ENCODE measurements at places on chromosomes 5 and 9.

DNA sequence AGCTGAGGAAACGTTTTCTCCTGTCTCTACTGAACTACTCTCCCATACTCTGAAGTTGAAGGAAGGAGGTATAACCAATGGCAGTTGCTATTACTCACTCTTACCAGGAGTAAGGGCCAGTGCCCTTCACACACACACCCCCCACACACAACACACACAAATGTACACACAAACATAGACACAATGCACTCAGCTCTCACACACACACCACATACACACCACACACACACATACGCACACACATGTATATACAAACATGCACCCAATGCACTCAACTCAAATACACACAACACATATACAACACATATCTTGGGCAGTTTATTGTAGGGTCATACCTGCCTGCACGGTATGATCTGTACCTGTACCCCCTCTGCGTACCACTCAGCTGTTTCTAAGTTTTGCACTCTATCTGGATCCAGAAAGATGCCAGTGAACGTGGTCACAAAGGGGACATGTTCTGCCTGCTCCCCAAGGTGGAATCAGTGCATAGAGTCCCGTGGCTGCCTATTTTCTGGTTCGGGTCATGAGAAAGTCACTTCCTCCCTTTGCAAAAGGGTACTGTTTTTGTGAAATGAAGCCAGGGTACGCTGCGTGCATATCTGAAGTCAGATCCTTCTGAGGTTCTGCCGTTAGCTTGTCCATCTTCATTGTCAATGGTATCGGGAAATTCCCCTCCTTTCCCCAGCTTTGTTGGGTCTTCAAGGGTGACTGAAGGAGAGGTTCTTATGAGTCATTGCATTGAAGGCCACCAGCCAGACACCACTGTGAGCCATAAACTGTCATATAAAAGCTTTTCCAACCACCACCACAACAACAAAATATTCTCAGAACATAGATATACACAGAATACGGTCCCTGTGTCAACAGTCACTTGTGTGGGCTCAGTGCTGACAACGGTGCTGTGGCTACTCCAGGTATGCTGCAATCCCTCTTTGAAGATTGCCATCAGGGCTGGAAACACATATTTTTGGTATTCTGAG is 131.9 kb downstream of the UGCG start:
- DNase-seq, result no peak

DNA sequence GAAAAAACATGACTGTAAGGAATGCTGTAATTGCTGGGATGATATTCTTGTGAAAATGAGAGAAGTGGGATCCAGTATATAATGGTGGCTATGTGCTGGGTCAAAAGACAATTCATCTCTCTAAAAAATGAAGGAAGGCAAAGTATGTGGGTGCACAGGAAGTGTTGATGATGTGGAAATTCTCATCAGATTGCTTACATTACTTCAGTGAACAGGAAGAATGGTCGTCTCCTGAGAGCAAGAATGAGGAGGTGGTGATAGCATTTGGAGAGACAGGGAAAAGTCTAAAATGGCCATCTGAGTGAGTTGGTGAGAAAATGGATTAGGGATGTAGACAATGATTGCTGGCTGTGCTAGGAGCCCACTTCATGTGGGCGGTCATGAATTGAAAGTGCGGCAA is 253.5 kb upstream of the NREP start:
- DNase-seq, result no peak

- no peak for DNase-seq
Measured at GRCh38 chr9:114078781-114079156, 669 bp upstream of the AMBP start.

DNA sequence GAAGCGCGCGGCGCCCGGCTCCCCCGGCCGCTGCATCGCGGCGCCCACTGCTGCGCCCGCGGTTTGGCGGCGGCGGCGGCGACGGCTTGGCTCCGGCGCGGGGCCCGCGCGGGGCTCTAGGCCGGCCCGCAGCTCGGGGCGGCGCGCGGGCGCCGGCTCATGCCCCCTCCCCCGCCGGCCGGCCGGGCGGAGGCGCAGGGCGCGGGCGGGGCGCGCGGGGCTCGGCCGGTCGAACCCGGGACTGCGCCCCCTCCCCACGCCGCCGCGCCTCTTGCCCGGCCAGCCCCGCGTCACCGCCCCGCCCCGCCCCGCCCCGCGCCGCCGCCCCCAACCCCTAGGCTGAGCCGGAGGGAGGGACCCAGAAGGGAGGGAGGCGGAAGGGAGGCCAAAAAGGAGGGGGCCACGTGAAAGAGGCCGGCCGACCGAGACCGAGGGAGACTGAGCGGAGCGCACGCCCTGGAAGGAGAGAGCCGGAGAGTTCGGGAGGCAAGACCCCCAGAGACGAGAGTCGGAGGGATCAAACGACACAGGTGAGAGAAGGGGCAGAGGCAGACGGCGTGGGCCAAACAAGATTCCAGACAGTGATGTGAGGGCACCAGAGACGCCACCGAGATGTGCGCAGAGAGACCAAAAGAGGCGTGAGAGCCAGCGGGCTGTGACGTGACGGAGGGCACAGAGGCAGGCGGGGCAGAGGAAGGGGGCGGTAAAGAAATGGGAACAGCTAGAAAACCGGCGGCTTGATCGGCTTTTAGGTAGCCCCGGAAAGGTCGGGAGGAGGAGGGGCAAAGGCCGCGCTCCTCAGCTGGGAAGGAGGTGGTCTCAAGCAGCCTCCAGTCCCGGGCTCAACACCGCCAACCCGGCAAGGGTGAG is at the start of gene BARX1:
TSS of gene BARX1 (minus strand) at position 245 of the 870 bp plus-strand sequence. CDS start at position 36, 209 bp downstream.
- DNase-seq, result no peak

GRCh38 chr5:45411971-45412612 is 284.1 kb downstream of the HCN1 start:
- DNase-seq, result peak; percentile 40

DNA sequence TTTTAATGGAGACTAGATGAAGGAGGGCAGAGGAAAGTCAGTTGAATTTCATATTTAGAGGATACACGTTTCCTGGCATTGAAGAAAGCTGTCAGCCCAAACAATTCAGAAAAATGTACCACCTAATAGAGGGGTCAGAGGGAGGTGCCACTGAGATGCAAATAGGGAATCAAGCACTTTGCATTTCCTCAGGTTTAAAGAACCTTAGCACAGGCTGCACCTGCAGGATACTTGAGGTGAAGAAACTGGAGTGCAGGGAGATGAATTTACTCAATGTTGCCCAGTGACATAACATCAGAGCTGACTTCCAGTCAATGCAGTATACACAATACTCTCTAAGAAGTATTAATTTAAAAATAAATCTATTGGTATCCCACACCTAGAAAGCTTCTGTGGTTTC is 67.0 kb upstream of the MAST4 start:
- DNase-seq, result no peak

DNA sequence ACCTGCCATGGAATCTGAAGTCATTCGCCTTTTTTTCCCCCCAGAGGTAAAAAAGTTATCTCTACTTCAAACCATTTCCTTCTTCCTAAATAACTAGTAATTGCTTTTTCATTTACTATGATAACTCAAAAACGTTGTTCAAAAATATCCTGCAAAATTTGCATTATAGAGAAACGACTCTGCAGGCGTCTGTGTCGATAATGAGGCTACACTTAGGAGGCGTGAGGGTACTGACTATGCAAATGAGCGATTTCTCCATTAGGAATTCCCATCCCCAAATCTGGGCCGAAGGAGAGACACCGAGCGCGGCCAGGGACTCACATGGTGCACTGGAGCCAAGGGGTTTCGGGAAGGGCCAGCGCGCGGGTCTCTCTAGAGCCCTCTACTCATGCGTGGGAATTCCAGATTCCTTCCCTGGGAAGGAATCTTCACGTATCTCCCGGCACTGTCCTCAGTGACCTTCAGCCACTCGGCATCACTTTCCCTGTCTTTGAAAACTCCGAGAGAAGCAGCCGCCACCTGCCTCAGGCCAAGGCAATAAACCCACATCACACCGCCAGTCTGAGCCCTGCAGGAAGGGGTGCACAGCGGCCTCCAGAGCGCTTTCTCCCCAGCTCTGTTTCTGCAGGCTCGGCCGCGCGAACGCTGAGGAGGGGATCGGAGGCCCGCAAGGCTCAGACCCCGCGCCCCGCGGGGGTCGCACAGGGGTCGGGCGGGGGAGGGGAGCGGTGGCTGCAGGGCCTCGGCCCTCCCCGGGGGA is 718 bp upstream of the DENND4C start:
- no peak for DNase-seq

DNA sequence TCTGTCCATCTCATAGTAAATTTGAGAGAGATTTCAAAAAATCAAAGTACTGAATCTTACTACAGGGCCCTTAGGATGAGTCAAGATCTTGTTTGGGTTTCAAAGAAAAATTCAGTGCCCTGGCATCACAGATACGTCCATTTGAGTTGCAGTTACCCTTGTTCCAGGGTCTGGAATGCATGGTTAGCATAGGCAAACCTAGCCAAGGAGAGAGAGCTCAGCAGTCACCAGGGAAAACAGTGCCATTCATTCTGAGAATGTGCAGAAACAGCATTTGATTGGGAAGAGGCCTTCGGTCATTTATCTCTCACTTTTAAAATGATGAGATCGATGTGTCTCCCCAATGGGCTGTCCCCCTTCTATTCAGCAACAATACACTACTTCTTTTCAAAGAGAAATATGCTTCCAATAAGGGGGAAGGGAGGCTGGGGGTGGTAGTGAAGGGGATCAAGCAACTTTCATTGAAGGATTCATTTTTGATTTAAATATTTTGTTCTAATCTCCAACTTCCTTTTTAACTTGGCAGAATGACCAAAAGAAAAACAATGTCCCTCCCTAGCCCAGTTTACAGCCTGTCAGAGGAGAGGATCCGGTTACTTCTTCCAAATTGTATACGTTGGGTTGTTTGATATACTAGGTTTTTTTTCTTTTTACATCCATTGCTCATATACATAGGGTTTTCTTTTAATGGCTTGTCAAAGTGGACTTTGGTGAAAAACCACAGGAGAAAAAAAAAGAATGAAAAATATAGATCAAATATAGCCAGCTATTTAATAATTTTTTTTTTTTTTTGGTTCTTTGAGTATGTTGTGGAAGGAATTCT is 491.1 kb downstream of the CCDC171 start:
- DNase-seq, result no peak

DNA sequence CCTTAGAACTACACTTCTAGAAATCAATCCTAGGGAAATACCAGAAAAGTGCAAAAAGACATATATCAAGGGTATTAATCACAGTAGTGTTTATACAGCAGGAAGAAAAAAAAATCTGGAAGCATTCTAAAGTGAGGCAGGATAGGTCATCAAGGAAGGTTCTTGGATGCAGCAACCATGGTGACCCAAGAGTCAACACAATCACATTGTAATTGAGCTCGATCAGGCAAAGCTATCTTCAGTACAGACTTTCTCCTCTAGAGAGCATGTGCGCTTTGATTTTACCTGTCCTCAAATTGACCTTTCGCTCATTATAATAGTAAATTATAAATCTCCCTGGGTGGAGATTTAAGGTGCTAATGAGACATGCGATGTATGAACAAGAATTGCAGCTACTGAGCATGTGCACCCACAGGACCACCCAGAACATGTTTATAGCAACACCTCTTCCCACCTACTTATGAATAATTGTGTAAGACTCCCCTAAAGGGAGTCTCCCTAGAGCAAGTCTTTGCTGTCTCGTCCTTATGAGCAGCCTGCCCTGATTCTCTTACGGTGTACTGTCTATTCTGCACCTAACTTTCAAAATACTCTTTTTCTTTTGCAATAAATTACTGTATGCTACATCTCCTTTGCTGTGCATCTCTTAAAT is 297.7 kb downstream of the ATPSCKMT start:
- DNase-seq, result no peak

DNA sequence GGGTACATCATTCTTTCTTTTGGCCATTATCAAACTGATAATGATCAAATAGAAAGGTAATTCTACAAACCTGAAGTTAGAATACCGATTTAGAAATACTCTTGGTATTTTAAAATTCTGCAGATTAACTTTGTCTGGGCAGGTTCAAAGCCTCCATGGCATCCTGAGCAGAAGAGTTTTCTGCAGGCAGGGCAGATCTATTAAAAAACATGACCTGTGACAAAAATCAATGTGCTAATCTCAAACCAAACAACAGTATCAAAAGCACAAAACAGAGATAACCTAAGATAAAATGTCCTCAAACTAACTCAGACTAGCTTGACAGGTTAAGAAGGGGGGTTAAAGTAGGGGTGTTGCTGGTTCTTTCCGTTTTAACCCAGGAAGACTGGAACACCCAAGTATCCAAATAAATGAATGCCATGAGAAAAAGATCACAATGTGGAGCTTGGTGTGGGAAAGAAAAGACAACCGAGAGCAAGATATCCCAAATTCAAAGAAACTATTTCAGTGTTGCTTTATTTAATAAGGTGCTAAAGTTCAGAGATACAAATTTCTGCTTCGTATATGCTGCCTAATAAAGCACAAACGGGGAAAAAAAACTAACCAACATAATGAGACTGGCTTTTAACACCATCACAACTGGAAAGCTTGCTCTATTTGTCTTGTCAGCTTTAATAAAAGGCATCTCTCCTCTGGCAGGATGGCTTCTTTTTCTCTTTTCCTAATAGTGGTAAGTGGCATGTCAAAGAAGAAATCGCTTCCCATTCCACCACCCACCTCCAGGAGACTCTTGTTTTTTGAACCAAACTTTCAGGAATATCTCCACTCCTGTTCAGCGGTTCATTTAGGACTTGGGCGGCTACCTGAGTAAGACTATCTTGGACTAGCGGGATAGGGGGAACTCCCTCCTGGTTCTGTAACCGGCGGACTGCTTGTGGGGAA is 2.3 kb downstream of the EFNA5 start:
- DNase-seq, result no peak

DNA sequence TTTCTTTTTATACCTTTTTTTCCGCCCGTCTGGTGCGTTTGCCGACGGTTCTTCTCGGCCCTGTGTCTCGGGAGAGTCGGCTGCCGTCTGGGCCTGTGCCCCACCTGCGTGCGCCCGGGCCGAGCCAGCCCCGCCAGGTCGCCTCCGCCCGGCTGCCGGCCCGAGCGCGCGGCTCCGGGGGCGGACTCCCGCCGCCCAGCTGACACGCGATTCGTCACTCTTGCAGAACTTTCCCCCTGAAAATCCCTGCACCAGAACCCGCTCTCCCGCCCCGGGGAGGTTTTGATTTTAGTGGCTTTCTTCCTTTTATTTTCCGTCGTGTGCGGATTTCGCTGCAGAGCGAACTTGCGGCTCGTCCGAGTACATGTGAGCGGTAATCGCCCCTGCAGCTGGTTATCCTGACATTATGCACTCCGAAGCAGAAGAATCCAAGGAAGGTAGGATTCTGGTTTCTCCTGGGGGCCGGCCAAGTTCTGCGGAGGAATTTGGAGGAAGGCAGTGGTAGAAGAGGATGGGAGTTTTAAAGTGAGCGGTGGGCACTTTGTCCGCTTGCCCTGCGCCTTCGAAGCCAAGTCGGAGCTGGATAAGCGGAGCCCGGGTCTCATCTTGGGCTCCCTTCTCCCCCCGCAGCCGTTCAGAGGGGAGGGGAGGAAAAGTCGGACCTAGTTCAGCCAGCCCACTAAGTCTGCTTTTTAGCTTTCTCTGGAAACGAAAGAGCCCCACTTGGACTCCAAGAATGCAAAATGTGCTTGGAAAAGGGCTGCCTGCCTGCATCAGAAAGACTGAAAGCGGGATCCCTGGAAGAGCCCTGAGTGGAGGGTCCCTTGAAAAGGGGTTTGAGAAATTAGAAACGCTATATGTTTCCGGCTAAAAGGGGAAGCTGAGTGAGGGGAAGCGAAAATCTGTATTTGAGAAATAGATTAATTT is at the start of gene TNFAIP8:
TSS of gene TNFAIP8 (plus strand) at position 335 of the 927 bp plus-strand sequence. CDS start at position 407, 72 bp downstream.
- DNase-seq, result peak; percentile 19

- no peak for DNase-seq
Measured at GRCh38 chr5:136036293-136036911, 7.6 kb downstream of the TGFBI start.

GRCh38 chr9:21455320-21455719 is 15.1 kb downstream of the IFNA1 start:
- peak; percentile 21 for DNase-seq

GRCh38 chr9:91949392-91949945 is 559 bp downstream of the ROR2 start:
- no peak for DNase-seq

All from kidney capillary endothelial cell (primary cell).